DND-41 (cell line): ENCODE measurements at places on chromosomes 1 and 21.

GRCh38 chr1:31583995-31584868 lies 7.9 kb downstream of the TINAGL1 start:
- H3K4me1 ChIP-seq, result no peaks in the 10 kb centered on the region
- no peak for DNase-seq
- H3K36me3 ChIP-seq, result no peaks in the 10 kb centered on the region
- H3K4me3 ChIP-seq, result no peak overlapping the region
- no peaks in the 10 kb centered on the region for H3K27me3 ChIP-seq
- no peak overlapping the region for H3K27ac ChIP-seq

- no peak overlapping the region for H3K27ac ChIP-seq
- H3K27me3 ChIP-seq, result no peaks in the 10 kb centered on the region
- H3K4me1 ChIP-seq, result no peaks in the 10 kb centered on the region
- no peak overlapping the region for H3K4me3 ChIP-seq
- DNase-seq, result no peak
Observed at GRCh38 chr1:25186161-25187007, 45.9 kb downstream of the SYF2 start.

DNA sequence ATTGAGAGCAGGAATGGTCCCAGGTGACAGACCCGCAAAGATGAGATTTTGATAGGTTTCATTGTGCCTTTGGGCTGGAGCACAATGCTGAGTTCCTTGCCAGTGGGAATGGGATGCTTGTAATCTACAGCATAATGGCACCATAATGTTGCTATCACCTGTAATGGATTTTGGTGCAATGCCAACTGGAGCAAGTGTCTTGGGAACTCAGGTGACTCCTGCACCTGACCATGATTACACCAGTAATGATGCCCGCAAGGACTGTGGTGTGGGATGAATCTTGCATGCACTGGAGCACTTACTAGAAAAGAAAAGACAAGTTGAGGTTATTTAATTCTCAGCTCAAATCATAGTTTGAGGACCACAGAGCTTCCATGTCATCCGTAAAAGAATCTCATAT lies 96.7 kb downstream of the PTPRU start:
- no peaks in the 10 kb centered on the region for H3K36me3 ChIP-seq
- H3K27ac ChIP-seq, result no peak overlapping the region
- H3K4me3 ChIP-seq, result no peak overlapping the region
- DNase-seq, result no peak

DNA sequence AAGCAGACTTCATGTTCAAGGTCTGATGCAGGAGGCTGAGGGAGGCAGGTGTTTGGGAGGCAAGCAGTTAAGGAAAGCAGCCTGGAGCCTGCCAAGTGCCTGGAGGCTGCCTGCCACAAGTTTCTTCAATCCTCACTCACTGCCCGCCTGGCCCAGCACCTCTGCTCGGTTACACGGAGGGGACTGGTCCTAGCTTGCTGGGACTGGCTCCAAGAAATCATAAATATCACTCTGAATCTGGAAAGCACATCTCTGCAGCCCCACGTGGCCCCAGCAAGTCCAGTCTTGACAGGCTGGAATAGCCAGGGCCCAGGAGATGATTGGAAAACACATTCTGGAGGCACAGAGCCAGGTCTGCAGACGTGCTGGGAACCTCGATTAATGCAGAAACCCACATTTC lies 83.9 kb downstream of the BCAR3 start:
- no peaks in the 10 kb centered on the region for H3K4me1 ChIP-seq
- no peak for DNase-seq
- H3K27ac ChIP-seq, result no peak overlapping the region

DNA sequence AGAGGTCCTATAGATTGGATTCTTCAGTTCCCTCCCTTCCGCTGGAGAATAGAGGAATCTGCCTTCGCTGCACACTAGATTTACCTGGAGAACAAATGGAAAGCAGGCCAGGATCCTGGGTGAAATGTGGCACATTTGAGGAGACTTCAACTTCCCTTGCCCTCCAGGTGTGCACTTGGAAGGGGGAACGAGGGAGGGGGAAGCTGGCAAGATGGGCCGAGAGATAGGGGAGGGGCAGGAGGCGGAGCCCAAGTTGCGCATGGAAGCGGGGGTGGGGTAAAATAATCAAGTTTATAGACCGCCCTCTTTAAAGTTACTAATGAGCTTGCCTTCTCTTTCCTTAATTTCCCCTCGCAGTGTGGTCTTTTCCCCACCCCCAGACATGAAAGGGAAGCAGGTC lies 155.7 kb upstream of the CAMK1G start:
- H3K4me3 ChIP-seq, result no peak overlapping the region
- no peak overlapping the region for H3K27ac ChIP-seq
- no peak for DNase-seq
- peaks cover 14% of the 10 kb centered on the region for H3K27me3 ChIP-seq
- H3K36me3 ChIP-seq, result no peaks in the 10 kb centered on the region
